ENCODE measurements at places on chromosomes 1 and 21. TPM values are rescaled to one million over a fixed set of nuclear protein-coding genes. Genes with fewer than 3 reads are reported as not detected.

The GPR161 gene
- 2.2 TPM for total RNA-seq

The ANKRD45 gene
- total RNA-seq = not detected

The CD5L gene
- total RNA-seq = not detected

The FCN3 gene
- total RNA-seq = 49.8 TPM

The HFM1 gene
- 3.1 TPM for total RNA-seq

The DFFB gene
- 2.0 TPM for total RNA-seq

The CHI3L1 gene
- not detected for total RNA-seq

The CYP4B1 gene
- 22.5 TPM for total RNA-seq

The OR2L13 gene
- total RNA-seq = not detected

The AIDA gene
- 37.8 TPM for total RNA-seq

The TRABD2B gene
- 0.35 TPM for total RNA-seq

The KCNE2 gene
- not detected for total RNA-seq

The GUCA2A gene
- not detected for total RNA-seq

The ALG14 gene
- total RNA-seq = 3.4 TPM

The ZSWIM5 gene
- total RNA-seq = 0.74 TPM

The AJAP1 gene
- 0.13 TPM for total RNA-seq

The FOXJ3 gene
- 46.5 TPM for total RNA-seq

The TMEM51 gene
- 4.0 TPM for total RNA-seq

The BMP8B gene
- 0.25 TPM for total RNA-seq

The SPRR4 gene
- total RNA-seq = not detected

The TNNI3K gene
- 95.9 TPM for total RNA-seq

The RHBDL2 gene
- total RNA-seq = not detected

The OLFML3 gene
- 10.8 TPM for total RNA-seq

The LYPD8 gene
- total RNA-seq = not detected

The CCDC185 gene
- total RNA-seq = not detected

The PTPN14 gene
- total RNA-seq = 39.8 TPM

The OR2T33 gene
- total RNA-seq = not detected

The RIMKLA gene
- 8.4 TPM for total RNA-seq

The ERICH3 gene
- total RNA-seq = not detected

The FMN2 gene
- not detected for total RNA-seq

The CRP gene
- total RNA-seq = not detected

The GBP1 gene
- 8.6 TPM for total RNA-seq

The CSMD2 gene
- total RNA-seq = 0.90 TPM

The GBP2 gene
- 7.1 TPM for total RNA-seq
